ENCODE measurements at places on chromosomes 13 and 19.

- DNase-seq: peak; percentile 46
Observed at GRCh38 chr19:19540715-19541515, 2.9 kb downstream of the CILP2 start.

DNA sequence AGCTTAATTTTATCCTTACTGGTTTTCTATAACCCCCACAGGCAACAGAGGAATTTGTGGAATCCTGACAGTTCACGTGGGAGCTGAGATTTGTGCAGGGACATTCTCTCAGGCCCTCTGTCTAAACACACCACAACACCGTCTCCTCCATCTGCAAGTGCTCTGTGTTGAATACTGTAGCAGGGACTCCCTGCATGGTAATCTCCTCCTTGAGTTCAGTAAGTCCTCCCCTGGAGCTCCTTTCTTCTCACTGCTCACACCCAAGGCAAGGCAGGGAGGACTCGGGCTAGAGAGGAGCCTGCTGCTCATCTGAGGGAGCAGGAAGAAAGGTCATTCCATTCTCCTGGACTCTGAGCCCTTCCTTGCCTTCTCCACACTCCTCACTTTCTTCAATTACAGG, 348.2 kb downstream of the KCTD12 start:
- no peak for DNase-seq

GRCh38 chr19:27746691-27747380, 1466.1 kb downstream of the UQCRFS1 start:
- DNase-seq: no peak

- DNase-seq: no peak
Observed at GRCh38 chr19:33437393-33437820, 63.9 kb downstream of the CEBPG start.

DNA sequence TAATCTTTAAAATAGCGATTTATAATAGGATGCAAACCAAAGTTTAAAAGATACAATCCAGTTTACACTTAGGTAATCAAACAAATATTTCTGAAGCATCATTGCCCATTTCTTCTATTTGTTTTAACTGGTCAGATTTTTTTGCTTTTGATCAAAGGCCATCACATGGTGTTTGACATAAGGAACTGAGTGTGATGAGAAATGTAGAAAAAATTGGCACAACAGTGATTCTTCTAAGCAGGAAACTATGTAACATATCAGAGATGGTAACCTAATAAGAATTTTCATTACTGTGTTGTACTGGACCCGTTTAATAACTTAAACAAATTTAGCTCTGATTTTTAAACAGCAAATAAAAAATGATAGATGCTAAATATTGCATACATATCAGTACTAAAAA, 644.7 kb upstream of the KLF12 start:
- no peak for DNase-seq

DNA sequence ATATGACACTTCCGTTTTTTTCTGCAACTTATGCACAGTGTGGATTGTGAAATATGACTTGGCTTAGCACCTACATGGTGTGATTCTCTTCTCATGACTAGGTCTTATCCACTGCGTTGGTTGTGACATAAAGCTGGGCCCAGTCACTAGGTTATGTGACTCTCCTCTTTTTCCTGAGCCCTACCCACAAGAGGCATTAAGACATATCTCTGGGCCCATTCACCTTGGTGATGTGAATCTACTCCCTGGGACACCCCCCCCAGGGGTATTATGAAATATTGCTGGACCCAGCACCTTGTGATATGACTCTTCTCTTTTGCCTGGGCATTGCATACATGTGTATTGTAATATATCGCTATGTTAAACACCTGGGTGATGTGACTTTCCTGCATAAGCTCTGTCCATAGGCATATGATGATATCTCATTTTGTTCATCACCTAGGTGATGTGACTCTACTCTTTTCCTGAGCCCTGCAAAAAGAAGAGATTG, 85.8 kb upstream of the ZNF43 start:
- no peak for DNase-seq

- no peak for DNase-seq
Observed at GRCh38 chr19:10105509-10106099, 558 bp upstream of the PPAN start.

DNA sequence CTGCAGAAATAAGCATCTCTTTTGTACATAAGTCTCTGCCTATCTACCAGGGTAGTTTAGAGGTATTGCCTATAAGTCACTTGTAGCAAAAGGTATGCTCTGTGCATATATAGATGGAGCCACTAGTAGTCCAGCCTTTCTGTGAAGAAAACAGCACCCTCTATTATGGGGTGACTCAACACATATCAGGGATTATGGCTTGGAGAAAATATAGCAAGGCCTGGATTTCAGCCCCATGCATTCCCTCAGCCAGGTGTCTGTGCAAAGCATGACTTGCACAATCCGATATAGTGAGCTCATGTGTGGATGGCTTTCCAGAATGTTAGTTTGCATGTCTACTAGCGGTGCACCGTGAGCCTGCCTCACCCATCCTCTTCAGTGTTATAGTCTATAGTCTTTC, 13.4 kb upstream of the NALCN start:
- DNase-seq: no peak

DNA sequence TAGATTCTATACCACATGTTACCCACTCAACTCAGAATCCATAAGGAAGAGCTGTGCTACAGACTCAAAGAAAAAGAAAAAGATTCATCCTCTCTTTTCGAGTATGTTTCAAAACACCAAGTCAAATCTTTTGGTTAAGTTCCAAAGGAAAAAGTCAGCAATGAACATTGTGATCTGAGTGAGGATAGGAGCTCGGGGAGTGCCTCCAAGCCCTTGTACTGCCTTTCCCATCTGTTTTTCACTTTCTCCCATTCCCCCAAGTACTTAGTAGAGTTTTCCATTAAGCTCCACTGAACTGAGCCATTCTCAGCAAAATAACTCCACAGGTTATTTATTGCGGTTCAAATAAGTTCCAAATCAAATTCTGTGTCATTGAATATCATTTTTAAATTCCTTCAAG, 47.7 kb upstream of the MAB21L1 start:
- no peak for DNase-seq

GRCh38 chr19:28601723-28602440, 611.1 kb downstream of the UQCRFS1 start:
- no peak for DNase-seq

DNA sequence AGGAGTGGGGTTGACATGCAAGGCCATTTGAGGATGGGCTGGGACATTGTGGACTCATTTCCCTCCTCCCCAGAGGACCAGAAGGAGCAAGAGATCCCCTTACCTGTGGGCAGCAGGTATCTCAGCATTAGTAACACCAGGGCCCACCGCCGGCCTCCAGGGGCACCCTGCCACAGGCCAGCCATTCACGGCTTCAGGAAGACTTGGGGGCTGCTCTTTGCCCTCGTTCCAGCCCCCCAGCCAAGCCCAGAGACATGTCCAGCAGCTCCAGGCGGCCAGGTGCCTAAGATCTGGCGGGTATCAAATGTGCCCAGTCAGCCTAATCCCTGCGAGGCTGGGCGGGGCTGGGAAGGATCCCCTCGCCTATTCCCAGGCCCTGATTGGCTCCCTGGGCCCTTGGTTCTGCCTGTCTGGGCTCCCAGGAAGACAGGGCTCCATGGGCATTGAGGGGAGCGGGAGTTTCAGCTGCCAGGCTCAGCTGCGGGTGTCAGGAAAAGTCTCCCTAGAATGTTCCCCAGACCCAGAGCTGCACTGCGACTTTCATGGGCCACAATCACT, 21.3 kb upstream of the OR1M1 start:
- DNase-seq: no peak

DNA sequence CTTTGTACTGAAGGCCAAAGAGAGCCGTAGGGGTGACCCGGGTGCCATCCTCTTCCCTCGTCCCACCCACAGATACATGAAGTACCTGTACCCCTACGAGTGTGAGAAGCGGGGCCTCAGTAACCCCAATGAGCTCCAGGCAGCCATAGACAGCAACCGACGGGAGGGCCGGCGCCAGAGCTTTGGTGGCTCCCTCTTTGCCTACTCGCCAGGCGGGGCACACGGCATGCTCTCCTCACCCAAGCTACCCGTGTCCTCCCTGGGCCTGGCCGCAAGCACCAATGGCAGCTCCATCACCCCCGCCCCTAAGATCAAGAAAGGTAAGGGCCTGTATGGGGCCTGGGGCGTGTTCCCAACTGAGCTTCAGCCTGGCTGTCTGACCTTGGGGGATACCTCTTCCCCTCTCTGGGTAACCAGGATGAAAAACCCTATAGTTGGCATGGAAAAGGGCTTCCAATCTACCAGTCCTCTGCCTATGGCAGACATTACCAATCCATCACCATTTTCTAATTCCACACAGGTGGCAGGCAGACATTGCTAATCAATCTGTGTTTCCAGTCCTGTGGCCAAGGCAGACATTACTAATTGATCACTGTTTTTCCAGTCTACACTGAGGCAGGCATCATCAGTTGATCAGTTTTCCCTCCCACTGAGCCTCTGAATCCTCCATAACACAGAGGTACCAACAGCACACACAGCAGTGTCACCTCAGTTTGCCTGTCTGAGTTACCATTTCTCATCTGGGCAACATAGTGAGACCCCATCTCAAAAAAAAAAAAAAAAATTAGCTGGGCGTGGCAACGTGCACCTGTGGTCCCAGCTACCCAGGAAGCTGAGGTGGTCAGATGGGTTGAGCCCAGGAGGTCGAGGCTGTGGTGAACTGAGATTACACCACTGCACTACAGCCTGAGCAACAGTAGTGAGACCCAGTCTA, 19.1 kb upstream of the WDR18 start:
- DNase-seq: peak; percentile 30

DNA sequence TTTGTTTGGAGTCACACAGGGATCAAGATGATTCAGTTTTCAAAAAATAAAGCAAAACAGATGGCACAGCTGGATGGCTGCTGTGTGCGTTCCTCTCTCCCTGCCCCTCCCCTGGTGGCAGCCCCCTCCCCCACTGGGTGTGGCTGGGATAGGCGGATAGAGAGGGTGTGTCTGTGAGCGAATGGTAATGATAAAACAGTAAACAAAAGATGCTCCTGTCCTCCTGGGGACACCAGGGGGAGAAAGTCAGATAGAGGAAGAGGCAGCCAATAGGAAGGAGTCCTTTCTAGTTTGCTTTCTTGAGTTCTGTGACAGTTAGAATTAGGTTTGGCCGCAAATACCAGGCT, 6.5 kb downstream of the TMEM255B start:
- DNase-seq: no peak

- no peak for DNase-seq
Observed at GRCh38 chr13:57865600-57866294, 234.2 kb downstream of the PCDH17 start.

- no peak for DNase-seq
Observed at GRCh38 chr13:49428041-49428763, 15.7 kb downstream of the CAB39L start.

DNA sequence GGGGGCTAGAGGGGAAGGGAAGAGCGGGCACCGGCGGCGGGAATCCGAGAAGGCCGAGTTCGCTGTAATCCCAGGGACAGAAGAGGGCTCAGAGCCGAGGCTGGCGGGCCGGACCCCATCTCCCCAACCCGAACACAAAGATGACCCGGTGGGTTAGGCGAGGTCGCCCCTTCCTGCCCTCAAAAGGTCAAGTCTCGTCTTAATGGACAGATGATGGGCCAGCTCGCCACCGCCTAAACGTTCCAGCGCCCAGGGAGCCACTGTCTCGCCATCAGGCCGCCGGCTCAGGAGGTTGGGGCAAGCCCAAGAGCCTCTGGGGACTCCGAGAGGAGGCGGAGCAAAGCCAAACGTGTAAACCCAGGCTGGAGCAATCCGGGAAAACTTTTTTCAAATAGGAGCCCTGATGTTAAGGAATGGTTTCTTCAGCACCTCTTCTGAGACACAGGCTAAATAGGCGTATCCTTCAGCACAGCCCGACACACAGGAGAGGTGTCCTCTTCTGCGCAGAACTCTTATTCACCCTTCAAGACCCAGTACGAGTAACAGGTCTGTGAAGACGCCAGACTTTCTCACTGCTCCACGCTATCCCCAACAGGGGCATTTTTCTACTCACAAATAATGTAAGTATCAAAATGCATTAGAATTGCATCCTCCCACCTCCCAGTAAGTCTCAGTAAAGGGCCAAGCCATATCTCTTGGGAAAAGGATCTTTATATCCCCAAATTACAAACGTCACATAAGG, 6.3 kb upstream of the POU4F1 start:
- DNase-seq: no peak

DNA sequence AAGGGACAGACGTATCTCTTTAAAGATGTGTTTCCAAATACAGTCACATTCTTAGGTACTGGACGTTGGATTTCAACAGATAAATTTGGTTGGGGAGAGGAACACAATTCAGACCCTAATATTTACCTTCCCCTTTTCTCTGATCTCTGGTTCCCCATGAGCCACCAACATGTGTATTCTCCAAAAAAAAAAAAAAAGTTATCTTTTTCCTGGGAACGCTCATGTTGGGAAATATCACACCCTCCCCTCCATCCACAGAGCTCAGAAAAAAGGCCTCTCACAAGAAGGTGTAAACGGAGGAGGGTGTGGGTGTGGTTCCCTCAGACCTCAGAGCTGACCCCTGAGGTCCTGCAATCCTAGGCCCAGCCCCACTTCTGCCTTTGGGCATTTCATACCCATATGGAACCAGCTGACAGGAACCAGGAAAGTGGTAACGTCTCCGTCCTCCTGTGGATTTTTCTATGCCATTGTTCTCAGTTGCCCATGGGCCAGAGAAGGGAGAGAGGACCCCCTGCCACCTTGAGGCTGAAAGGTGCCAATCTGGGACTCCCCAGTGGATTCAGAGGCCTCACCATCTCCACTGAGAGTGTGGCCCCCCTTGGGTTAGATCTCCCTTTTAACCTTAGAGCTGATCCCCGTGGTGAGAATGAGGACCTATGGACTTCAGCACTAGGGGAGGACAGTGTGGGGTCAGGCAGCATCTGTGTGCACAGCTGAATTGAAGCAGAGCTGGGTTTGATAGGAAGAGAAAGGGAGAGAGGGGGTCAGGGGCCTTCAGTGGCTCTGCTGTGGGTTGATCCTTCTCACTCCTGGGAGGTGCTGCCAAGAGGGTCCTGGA, 8.4 kb upstream of the SIGLEC12 start:
- no peak for DNase-seq

- no peak for DNase-seq
Observed at GRCh38 chr13:29589234-29589633, 6.3 kb downstream of the SLC7A1 start.

DNA sequence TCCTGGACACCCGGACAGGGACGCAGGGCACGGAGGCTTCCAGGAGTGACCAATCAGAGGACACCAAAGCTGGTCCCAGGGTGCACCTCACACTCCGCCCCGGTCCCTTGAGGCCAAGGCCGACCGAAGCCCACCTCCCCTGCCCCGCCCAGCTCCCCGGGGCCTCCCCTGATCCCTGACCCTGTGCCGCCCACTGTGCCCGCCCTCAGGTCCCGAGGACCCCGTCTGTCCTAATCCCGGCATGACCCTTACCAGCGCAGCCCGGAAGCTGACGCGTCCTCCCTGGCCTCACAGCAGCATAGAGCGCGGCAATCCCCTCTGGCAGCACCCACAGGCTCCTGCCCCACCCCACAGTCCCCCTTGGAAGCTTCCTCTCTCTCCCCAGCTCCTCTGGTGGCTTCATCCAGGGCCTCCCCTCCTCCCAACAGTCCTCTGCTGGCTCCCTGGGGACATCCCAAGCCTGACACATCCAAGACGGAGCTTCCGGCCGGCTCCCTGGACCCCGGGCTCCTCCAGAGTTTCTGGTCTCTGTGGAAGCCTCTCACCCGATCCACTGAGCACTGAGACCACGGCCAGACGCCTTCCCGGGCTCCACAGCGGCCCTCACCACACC, 7.4 kb upstream of the CDC34 start:
- peak; percentile 56 for DNase-seq

Measured in fibroblast of skin of right biceps (primary cell).